DMS53 (cell line): ENCODE measurements at places on chromosomes 12 and 14.
A peak's percentile ranks its signal among the peaks of the same experiment; 100 is the strongest.

GRCh38 chr12:64189530-64189929, 32.6 kb downstream of the KICS2 start:
- DNase-seq, result no peak

DNA sequence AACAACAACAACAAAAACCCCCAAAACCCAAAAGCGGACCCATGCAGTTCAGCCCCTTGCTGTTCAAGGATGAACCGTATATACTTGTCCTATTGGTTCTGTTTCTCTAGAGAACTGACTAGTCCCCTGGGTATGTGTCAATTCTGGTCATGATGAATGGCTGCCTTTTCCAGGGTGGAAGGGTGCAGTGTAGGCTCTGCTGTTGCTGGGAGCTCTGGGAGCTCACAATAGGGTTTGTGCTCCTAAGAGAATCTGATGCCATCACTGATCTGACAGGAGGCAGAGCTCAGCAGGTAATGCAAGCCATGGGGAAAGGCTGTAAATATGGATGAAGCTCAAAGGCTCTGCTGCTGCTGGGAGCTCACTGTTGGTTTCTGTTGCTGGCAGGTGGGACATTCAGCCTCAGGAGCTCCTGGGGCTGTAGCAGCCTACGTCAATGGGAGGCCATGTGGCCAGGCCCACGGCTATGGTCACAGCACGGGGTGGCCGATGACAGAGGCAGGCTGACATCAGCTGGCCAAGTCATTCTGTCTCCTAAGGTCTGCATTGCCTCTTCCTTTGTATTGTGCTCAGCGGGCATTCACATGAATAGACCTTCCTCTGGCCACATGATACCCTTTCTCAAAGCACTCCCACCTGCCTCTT, 37.9 kb downstream of the DLK1 start:
- no peak for DNase-seq

- DNase-seq, result peak; percentile 32
Measured at GRCh38 chr14:28375295-28375694, 391.3 kb upstream of the FOXG1 start.

DNA sequence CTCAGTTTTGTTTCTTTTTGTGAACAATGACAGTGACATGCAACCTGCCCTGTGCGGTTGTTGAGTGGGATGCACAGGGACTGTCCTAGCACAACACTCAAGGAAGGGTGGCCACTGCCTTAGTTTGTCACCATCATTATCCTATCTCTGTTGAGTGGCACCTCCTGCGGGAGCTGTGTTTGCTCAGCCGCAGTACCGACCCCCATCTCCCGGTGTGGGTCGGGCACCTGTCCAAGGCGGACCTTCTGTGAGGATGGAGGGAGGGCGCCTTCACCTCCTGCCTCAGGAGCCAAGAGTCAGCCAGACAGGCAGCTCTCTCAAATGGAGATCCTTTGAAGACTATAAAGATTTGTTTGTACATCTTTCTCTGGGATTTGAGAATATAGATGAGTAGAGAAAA, 142.1 kb downstream of the TSPAN9 start:
- DNase-seq, result no peak

DNA sequence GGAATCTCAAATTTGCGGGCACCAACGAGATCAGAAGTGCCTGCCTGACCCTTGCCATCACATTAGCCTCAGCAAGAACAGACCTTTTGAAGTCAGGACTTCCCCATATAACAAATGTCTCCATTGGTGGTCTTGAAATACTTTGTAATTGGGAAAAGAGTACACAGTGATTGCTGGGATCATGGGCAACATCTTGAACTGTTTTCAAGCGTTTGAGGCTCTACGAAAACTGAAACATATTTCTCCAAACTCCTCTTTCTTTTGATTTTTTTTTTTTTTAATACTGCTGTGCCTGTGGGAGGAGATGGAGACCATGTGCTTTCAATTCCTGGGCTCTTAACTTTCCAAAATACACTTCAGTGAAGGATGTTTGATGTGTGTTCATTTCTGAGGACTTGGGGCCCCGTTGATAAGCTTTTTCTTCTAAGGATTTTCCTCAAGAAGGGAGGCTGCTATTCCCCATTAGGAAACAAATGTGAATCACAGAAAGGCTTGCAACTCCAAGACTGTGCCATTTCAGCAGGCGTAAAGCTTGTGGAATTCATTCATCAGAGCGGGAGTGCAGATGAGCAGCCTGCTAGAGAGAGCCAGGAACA, 94.5 kb downstream of the TMEM132C start:
- no peak for DNase-seq

DNA sequence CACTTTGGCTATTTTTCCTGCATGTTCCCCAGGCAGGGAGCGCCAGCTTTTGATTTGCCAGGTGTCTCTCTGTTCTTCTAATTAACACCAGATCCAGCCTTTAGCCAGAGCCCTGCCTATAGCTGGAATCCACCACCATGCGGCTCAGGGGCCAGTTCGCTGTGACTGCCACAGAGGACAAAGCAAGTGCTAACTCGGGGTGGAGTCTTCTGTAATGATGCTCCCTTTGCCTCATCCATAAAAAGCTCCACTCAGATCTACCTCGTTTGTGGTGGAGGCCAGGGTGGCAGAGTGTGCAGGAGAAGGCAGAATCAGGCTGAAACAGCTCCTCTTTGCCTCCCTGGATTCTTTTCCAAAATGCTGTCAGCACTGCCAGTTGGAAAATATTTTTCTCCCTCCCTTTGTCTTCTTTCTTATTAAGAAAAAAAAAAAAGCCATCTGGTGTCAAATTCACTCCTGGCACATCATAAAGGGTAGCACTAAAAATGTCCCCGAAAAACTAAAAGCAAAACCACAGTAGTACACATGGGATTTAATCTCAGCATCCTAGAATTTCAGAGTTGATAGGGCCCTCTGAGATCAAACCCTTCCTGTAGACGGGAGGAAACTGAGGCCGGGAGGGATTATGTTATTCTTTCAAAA, 18.0 kb upstream of the CTDSP2 start:
- DNase-seq, result peak; percentile 40

DNA sequence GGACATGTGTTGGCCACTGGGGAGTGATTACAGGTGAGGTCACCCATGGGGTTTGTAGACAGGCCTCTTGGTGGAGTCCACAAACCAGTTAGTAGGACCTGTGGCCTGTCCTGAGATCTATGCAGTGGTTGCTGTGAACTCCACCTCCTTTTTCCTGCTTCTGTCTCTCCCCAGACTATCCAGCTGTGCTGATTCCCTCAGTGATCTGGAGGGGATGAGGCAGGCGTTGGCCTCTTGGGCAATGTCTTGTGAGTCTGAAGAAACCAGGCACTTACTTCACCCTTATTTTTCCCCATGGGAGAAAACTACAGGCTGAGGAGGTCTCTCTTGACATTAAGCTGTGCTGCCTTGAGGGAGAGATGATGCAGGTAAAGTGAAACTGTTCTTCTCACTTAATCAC, 257.2 kb upstream of the PRICKLE1 start:
- DNase-seq, result no peak

GRCh38 chr12:113072136-113072535, 15.6 kb downstream of the DTX1 start:
- peak; percentile 52 for DNase-seq

- DNase-seq, result no peak
Measured at GRCh38 chr14:59321626-59321949, 133.1 kb downstream of the DAAM1 start.

- no peak for DNase-seq
Measured at GRCh38 chr12:90021795-90022440, 313.3 kb upstream of the ATP2B1 start.

DNA sequence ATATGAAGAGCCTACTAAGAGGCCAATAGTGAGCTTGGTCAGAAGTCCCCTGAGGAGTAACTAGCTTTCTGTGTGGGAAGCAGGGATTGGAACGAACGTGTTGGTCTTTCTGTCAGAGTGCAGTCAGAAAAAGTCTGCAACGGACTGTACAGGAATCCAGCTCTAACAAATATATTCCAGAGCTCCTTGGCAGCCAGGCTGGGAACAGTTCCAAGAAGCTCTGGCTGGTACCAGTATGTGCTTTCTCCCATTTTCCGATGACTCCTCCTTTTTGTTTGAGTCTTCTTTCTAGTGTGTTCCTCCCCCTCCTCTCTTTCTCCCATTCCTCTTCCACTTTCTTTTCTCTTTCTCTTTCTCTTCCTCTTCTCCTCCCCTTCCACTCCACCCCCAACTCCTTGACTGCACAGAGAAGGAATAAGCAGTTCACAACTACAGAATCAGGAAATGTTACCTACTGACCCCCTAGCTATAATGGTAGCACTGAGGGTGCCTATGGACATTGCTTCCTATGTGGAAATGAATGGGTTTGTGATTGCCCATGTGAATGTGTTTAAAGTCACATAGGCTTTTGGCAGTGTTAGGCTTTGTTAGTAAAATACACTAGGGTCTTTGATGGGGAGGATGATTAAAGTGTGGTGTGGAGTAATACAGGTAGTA, 59.9 kb downstream of the TTLL5 start:
- DNase-seq, result no peak

DNA sequence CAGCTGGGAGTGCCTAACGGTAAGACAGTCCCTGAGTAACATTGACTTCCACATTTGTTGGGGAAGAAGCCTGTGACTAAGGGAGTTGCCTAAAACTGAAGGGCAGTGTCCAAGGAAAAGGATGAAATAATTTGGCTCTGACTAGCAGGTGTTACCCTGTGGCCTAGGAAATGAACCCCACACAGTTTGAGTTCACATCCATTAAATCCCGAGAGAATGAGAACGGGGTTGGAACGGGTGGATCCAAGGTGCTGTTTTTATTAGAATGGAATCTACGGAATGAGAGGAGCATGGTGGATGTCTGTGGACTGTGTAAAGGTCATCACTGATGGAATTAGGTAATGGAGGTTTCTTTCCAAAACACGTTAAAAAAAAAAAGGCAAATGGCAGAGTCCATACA, 324.0 kb downstream of the MED13L start:
- no peak for DNase-seq

DNA sequence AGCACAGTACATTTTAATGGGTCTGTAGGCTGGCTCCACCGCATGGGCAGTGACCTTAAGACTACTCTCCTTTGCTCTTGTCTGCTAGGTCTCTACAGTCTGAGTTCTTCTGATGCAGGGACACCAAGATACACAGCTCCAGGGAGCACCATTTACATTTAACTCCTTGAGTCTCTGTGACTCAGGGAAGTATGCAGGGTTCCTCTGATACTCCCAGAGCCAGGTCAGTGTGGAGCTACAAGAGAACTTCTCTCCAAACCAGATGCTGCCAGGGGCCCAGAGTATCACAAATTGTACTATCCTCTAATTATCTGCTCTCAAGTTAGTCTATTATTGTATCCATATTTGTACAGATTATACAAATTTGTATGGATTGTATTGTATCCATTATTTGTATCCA, 15.2 kb downstream of the ZFP36L1 start:
- no peak for DNase-seq

- DNase-seq, result no peak
Measured at GRCh38 chr12:26726956-26727355, 106.0 kb downstream of the ITPR2 start.

GRCh38 chr12:100199347-100200149, 1.1 kb upstream of the ACTR6 start:
- peak; percentile 95 for DNase-seq

DNA sequence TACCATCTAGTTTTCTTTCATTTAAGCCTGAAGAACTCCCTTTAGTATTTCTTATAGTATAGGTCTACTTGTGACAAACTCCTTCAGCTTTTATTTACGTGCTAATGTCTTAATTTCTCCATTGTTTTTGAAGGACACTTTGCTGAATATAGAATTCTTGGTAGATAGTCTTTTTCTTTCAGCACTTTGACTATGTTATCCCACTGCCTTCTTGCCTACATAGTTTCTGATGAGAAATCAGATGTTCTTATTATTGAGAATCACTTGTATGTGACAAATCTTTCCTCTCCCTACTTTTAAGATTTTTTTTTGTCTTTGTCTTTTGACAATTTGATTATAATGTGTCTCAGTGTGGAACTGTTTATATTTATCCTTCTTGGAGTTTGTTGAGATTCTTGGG, 5.1 kb upstream of the MIS18BP1 start:
- peak; percentile 13 for DNase-seq

DNA sequence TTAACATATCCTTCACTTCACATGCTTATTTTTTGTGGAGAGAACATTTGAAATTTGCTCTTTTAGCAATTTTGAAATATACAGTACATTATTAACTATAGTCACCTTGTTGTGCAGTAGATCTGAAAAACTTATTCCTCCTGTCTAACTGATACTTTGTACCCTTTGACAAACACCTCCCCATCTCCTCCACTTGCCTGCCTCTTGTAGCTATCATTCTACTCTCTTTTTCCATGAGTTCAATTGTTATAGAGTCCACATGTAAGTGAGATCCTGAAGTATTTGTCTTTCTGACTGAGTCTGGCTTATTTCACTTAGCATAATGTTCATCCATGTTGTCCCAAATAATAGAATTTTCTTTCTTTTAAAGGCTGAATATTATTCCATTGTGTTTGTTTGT, 9.5 kb upstream of the SERPINA6 start:
- DNase-seq, result no peak

GRCh38 chr14:67551123-67551522, 18.0 kb downstream of the PLEKHH1 start:
- DNase-seq, result no peak

GRCh38 chr14:105136401-105137322, 31.9 kb downstream of the JAG2 start:
- DNase-seq, result no peak

DNA sequence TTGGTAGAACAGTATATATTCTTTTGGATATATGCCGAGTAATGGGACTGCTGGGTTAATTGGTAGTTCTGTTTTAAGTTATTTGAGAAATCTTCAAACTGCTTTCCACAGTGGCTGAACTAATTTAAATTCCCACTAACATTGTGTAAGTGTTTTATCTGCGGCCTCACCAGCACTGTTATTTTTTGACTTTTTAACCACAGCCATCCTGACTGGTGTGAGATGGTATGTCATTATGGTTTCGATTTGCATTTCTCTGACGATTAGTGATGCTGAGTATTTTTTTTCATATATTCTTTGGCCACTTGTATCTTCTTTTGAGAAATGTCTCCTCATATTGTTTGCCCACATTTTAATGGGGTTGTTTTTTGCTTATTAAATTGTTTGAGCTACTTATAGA, 357.4 kb downstream of the C12orf50 start:
- no peak for DNase-seq

DNA sequence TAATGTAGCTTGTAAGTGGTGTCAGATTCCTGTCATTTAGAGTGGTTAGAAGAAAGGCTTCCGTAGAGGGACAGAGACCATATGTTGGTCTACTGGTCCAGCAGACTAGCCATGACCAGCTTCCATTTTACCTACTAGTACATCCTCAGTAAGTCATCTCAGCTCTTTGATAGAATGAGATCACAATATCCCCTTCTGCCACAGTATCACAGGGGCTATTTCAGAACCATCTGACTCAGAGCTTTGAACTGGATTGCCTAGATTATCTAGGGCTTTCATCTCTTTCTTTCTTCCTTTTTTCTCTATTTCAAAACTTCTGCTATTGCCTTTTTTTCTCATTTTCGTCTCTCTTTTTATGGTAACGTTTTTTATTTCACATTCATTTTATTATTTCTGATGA, 4.7 kb downstream of the ZDHHC17 start:
- DNase-seq, result no peak

- DNase-seq, result no peak
Measured at GRCh38 chr14:101889366-101889765, 75.0 kb upstream of the DYNC1H1 start.

DNA sequence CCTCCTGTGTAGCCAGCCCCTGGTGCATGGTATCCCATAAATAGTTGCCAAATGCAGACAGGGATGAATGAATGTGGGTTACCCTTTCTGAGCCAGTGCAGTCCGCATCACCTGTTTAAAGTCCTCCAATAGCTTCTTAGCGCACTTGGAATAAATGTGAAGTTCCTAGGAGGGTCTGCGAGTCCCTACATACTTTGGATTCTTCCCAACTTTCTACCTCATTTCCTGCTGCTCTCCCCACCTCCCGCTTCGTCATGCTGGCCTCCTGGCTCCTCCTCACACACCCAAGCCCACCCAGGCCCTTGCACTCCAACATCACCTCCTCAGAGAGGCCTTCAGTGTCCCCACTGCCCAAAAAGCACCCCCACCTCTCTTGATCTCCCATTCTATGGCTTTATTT, 17.7 kb downstream of the RFX4 start:
- DNase-seq, result no peak
